Spinal cord (tissue), 10 donors: ENCODE measurements at places on chromosomes 6 and 20.

DNA sequence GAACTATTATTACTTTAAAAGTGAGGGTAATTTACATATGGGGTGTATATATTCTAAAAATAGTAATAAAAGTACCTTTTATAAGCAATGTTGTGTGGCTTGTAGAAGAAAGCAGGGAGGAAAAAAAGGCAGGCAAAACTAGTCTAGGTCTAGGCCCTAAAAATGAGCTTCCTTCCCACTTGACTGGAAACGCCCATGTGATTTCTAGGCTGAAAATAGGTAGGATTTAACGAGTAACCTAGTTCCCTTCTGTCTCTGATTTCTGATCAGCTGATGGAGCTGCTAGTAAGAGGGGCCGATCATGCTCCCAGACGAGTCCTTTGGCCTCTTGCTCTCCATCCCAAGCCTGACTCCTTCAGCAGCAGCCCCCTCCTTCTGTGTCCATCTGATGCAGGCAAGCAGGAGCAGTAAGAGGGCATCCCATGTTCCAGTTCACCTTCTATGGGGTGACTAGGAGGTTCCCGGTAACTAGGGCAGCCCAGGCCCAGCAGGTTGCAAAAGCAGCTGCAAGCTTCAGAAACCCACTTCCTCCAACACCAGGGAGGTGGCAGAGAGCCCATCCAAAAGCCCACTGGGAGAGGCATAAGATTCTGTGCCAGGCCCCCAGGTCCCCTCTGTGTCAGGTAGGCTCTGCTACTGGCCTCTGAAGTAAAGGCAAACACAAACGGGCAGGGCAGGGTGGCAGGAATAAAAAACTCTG lies 24.4 kb downstream of the TBC1D20 start:
- peaks cover 75% of the 10 kb centered on the region for H3K36me3 ChIP-seq
- H3K27ac ChIP-seq, result no peak overlapping the region
- H3K4me3 ChIP-seq, result no peak overlapping the region
- no peaks in the 10 kb centered on the region for H3K27me3 ChIP-seq
- DNase-seq, result no peak

- H3K4me1 ChIP-seq, result peaks cover 7% of the 10 kb centered on the region
- H3K4me3 ChIP-seq, result no peak overlapping the region
- DNase-seq, result no peak
- no peaks in the 10 kb centered on the region for H3K27me3 ChIP-seq
- H3K27ac ChIP-seq, result no peak overlapping the region
- no peaks in the 10 kb centered on the region for H3K36me3 ChIP-seq
Measured at GRCh38 chr6:41757931-41758640, 10.9 kb upstream of the PGC start.

GRCh38 chr6:22098601-22099031 lies 198.2 kb downstream of the PRL start:
- H3K27ac ChIP-seq, result no peak overlapping the region
- H3K36me3 ChIP-seq, result no peaks in the 10 kb centered on the region
- no peak overlapping the region for H3K4me3 ChIP-seq
- no peaks in the 10 kb centered on the region for H3K27me3 ChIP-seq
- no peak for DNase-seq

GRCh38 chr6:102766963-102767362 lies 1373.5 kb downstream of the GRIK2 start:
- H3K36me3 ChIP-seq, result no peaks in the 10 kb centered on the region
- DNase-seq, result no peak
- no peaks in the 10 kb centered on the region for H3K27me3 ChIP-seq
- no peak overlapping the region for H3K27ac ChIP-seq
- no peak overlapping the region for H3K4me3 ChIP-seq

DNA sequence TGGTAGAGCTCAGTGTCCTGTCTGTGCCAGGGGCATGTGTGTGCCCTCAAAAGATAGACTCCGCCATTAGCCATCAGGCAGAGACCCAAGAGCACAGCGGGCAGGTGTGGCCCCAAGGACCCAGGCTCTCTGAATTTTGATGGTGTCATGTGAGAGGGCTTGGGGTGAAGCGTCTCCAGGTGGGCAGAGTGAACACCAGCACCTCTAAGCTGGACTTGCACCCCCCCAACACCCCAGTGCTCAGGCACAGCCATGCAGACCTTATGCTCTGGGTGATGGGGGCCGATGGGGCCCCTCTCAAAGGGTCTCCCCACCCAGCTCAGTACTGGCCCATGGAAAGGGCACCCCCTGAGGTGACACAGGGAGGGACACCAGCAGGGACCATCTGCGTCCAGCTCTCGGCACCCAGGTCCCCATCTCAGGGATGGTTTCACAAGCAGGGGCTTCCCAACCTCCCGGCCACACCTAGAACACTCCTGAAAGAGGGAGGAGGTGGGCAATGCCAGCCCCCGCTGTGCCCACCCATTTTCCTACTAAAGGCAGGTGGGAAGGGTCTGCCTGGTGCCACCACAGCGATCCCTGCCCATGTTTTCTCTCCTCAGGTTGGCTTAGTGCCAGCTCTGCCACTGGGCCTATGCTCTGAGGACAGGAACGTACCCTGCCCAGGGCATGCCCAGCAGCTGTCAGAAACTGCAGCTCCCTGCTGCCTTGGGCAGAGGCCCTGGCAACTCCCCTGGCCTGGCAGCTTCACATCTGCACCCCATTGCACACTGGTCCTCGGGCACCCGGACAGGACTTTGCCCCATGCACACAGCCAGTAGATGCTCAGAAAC lies 3.5 kb downstream of the CST7 start:
- H3K4me1 ChIP-seq, result peaks cover 6% of the 10 kb centered on the region
- DNase-seq, result no peak
- H3K27me3 ChIP-seq, result no peaks in the 10 kb centered on the region
- H3K27ac ChIP-seq, result no peak overlapping the region

GRCh38 chr20:50284811-50285375 lies 94.3 kb downstream of the CEBPB start:
- no peak overlapping the region for H3K4me3 ChIP-seq
- H3K4me1 ChIP-seq, result peaks cover 28% of the 10 kb centered on the region
- H3K36me3 ChIP-seq, result no peaks in the 10 kb centered on the region
- no peaks in the 10 kb centered on the region for H3K27me3 ChIP-seq

GRCh38 chr20:19435821-19436220 lies 223.4 kb downstream of the SLC24A3 start:
- H3K4me3 ChIP-seq, result no peak overlapping the region
- no peak overlapping the region for H3K27ac ChIP-seq
- H3K4me1 ChIP-seq, result no peaks in the 10 kb centered on the region
- no peak for DNase-seq
- H3K36me3 ChIP-seq, result no peaks in the 10 kb centered on the region

DNA sequence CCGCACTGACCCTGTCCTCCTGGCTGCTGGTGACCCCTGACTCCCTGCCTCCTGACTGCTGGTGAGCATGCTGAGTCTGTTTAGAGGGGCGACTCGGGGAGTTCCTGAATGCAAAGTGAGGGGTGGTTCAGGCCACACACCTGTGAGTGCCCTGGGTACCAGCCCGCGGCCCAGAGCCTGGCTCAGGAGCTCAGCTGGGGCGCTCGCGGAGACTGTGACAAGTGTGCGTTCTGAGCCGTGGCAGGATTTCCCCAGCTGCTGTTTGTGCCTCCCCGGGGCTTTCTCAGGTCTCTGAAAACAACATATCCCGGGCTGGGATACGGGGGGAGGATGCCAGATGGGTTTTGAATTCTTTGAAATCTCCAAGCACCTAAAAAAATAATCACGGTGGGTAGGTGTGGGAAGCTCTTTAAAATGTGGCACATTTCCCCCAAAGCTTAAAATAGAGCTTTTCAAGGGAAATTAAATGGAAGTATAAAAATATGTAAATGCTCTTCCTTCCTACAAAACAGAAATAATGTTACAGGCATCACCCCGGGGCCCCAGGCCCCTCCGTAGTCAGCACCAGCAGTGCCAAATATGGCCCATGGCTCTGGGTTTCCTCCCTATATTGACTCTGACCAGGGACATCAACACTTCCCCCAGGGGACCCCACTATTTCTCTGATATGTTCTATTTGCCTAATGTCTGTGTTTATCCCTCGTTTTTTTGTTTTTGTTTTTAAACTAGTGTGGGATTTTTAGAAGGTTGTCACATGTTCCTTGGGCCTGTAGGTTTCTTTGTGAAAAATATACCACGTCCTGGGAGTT lies 49.9 kb upstream of the TAGAP start:
- no peak overlapping the region for H3K4me3 ChIP-seq
- no peaks in the 10 kb centered on the region for H3K36me3 ChIP-seq
- peaks cover 15% of the 10 kb centered on the region for H3K4me1 ChIP-seq
- no peak overlapping the region for H3K27ac ChIP-seq
- H3K27me3 ChIP-seq, result no peaks in the 10 kb centered on the region
- no peak for DNase-seq

DNA sequence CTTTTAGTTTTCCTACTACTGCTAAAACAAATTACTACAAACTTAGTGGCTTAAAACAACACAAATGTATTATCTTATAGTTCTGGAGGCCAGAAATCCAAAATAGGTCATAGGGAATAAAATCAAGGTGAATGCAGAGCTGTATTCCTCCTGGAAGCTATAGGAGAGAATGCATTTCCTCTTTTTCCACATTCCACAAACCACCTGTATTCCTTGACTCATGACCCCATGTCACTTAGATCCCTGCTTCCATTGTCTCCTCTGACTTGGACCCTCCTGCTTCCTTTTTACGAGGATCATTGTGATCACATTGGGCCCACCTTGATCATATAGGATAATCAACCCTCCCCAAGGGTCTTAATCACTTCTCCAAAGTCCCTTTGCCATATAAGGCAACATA lies 200.8 kb downstream of the KCNQ5 start:
- no peaks in the 10 kb centered on the region for H3K4me1 ChIP-seq
- no peak overlapping the region for H3K27ac ChIP-seq
- H3K4me3 ChIP-seq, result no peak overlapping the region
- H3K27me3 ChIP-seq, result no peaks in the 10 kb centered on the region
- no peaks in the 10 kb centered on the region for H3K36me3 ChIP-seq

- DNase-seq, result no peak
- no peaks in the 10 kb centered on the region for H3K27me3 ChIP-seq
- no peak overlapping the region for H3K4me3 ChIP-seq
- H3K36me3 ChIP-seq, result peaks cover 7% of the 10 kb centered on the region
Measured at GRCh38 chr20:63782051-63782471, 42.5 kb downstream of the SLC2A4RG start.

GRCh38 chr6:116434056-116434725 lies 27.0 kb upstream of the CALHM6 start:
- H3K4me3 ChIP-seq, result no peak overlapping the region
- no peaks in the 10 kb centered on the region for H3K36me3 ChIP-seq
- no peaks in the 10 kb centered on the region for H3K4me1 ChIP-seq
- DNase-seq, result no peak
- no peaks in the 10 kb centered on the region for H3K27me3 ChIP-seq

DNA sequence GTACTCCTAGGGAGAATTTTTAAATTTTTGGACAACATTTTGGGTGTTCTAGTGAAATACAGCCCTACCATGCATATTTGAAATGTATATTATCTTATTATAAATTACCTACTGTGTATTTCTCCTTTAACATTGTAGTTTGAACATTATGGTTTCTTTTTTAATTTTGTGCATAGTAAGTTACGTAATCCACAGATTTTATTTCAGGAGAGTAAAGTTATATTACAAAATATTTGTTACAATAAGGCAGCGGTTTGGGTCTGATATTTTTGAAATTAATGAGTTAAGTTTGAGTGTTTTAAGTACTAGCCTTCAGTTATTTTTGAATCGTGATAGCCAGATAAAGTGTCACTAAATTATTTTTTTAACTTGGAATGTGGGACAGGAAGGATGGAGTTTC lies 7.3 kb upstream of the SOX4 start:
- no peak for DNase-seq
- H3K27me3 ChIP-seq, result no peaks in the 10 kb centered on the region
- H3K27ac ChIP-seq, result peak overlapping the region; percentile 98
- H3K4me3 ChIP-seq, result peak overlapping the region; percentile 91
- H3K36me3 ChIP-seq, result no peaks in the 10 kb centered on the region

- no peak overlapping the region for H3K4me3 ChIP-seq
- no peak overlapping the region for H3K27ac ChIP-seq
- H3K27me3 ChIP-seq, result no peaks in the 10 kb centered on the region
- no peaks in the 10 kb centered on the region for H3K36me3 ChIP-seq
- no peak for DNase-seq
Measured at GRCh38 chr6:18491308-18492045, 104.3 kb downstream of the RNF144B start.

GRCh38 chr20:61524951-61525666 lies 273.0 kb downstream of the CDH4 start:
- DNase-seq, result peak; percentile 74
- H3K36me3 ChIP-seq, result peaks cover 3% of the 10 kb centered on the region
- no peak overlapping the region for H3K27ac ChIP-seq

DNA sequence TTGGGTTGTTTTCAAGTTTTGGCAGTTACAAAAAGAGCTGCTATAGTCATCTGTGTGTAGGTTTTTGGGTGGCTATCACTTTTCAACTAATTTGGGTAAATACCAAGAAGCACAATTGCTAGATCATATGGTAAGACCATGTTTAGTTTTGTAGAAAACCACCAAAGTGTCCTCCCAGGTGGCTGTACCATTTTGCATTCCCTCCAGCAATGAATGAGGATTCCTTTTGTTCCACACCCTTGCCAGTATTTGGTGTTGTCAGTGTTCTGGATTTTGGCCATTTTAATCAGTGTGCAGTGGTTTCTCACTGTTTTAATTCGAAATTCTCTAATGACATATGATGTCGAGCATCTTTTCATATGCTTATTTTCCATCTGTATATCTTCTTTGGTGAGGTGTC lies 457.5 kb upstream of the ARID1B start:
- H3K27me3 ChIP-seq, result no peaks in the 10 kb centered on the region
- H3K36me3 ChIP-seq, result no peaks in the 10 kb centered on the region
- H3K4me1 ChIP-seq, result peaks cover 12% of the 10 kb centered on the region
- H3K4me3 ChIP-seq, result no peak overlapping the region
- peak; percentile 60 for DNase-seq

GRCh38 chr20:49306903-49307620 lies 29.2 kb upstream of the ZNFX1 start:
- no peak overlapping the region for H3K27ac ChIP-seq
- DNase-seq, result no peak
- H3K4me3 ChIP-seq, result no peak overlapping the region
- no peaks in the 10 kb centered on the region for H3K27me3 ChIP-seq

GRCh38 chr6:46324706-46325105 lies 153.9 kb upstream of the ENPP5 start:
- DNase-seq, result no peak
- H3K27me3 ChIP-seq, result no peaks in the 10 kb centered on the region
- no peaks in the 10 kb centered on the region for H3K4me1 ChIP-seq
- H3K4me3 ChIP-seq, result peak overlapping the region; percentile 14
- H3K27ac ChIP-seq, result no peak overlapping the region
- no peaks in the 10 kb centered on the region for H3K36me3 ChIP-seq
